MCF 10A (cell line): ENCODE measurements at places on chromosomes 6 and 20. TPM values are rescaled to one million over a fixed set of nuclear protein-coding genes. Genes with fewer than 3 reads are reported as not detected.

GRCh38 chr6:21000331-21000801 is 466.1 kb downstream of the CDKAL1 start:
- DNase-seq, result no peak

DNA sequence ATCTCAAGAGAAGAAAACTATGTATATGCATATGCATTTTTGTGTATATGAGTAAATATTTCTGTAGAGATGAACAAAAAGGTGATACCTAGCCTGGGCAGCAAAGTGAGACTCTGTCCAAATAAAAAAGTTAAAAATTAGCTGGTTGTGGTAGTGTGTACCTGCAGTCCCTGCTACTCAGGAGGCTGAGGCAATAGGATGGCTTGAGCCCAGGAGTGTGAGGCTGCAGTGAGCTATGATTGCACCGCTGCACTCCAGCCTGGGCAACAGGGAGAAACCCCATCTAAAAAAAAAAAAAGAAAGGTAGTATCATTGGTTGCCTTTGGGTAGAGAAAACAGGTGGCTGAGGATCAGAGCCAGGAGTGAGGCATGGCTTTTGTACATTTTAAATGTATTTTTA is 50.9 kb downstream of the KLHL31 start:
- DNase-seq, result peak; percentile 41

GRCh38 chr6:138004430-138005287 is 102.6 kb downstream of the PERP start:
- DNase-seq, result peak; percentile 58

DNA sequence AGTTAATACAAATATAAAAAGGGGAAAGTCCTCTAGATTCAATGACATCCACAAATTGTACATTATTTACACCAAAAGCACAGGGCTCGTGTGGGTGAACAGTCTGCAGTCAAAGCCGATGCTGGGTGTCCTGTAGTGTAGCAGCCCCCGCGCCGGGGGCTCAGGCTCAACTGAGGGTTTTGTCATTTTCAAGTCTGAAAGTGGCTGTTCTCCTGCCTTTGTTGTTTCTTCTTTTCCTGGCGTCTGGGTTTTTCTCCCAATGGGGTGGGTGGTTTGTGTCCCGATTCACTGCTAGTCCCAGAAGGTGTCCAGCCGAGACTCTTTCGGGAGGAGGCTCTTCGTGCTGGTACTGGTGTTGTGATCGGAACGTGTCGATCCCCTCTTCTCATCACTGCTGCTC is 146.0 kb downstream of the ZMYND8 start:
- no peak for DNase-seq

- DNase-seq, result no peak
These were observed 9.0 kb upstream of the TSHZ2 start for GRCh38 chr20:52963131-52963530.

- no peak for DNase-seq
These were observed 12.0 kb upstream of the GRM4 start for GRCh38 chr6:34157851-34158250.

DNA sequence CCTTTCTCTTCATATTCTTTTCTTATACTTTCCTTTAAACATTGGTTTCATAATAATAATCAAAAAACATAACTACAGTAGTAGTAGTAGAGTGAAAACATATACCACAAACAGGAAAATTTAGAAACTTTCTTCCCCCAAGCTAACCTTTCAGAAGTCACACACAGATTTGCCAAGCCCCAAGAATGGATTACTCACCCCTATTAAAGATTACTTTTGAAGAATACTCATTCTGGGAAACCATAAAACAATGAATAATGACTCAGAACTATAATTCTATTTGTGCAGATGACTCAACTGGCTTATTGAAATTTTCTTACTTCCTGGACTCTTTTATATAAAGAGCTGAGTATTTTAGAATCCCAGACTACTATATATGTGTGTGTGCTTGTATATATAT is 119.4 kb upstream of the GJE1 start:
- peak; percentile 88 for DNase-seq

- DNase-seq, result no peak
These were observed 2.5 kb downstream of the ADRM1 start for GRCh38 chr20:62305149-62305764.

- DNase-seq, result no peak
These were observed 100.9 kb downstream of the TMEM242 start for GRCh38 chr6:157222201-157222981.

GRCh38 chr20:48238326-48238725 is 453.0 kb upstream of the SULF2 start:
- no peak for DNase-seq

DNA sequence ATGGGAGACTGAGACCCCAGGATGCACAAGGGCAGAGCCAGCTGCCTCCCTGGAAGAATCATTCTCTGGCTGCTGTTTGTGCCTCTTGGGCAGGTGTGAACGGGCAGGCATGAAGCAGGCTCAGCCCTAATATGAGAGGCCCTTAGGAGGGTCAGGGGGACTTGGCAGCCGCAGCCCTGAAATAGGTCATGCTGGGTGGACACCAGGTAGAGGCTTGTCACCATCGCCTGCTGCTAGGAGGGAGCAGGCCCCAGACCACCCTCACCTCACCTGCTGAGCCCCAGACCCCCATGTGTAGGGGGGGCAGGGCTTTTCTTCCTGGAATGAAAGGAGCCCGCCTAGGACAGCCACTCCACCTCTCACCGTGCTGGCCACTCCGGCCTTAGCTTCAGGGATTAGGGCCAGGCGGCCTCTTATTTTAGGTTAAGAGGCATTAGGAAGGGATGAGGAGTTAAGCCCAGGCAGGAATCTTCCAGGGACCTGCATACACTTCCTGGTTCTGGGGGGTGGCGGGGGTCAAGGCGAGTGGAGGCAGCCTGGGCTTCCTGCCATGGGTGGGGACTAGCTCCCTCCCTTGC is 92.4 kb downstream of the ASXL1 start:
- no peak for DNase-seq

GRCh38 chr20:33460711-33461110 is 17.1 kb upstream of the SNTA1 start:
- no peak for DNase-seq

WFDC12 gene
- total RNA-seq, result not detected in 2 replicates

REPS1 gene
- total RNA-seq, result 54.8 and 65.3 TPM in 2 replicates

FAM83C gene
- not detected in 2 replicates for total RNA-seq

MEI4 gene
- total RNA-seq, result not detected in 2 replicates
